ENCODE measurements at places on chromosomes 3 and 15.

GRCh38 chr3:43764471-43764870 lies 73.7 kb downstream of the ABHD5 start:
- no peak for DNase-seq

- DNase-seq = no peak
Measured at GRCh38 chr3:148005456-148005855, 596.3 kb downstream of the ZIC1 start.

- DNase-seq = no peak
Measured at GRCh38 chr3:15810702-15811101, 12.9 kb upstream of the ANKRD28 start.

DNA sequence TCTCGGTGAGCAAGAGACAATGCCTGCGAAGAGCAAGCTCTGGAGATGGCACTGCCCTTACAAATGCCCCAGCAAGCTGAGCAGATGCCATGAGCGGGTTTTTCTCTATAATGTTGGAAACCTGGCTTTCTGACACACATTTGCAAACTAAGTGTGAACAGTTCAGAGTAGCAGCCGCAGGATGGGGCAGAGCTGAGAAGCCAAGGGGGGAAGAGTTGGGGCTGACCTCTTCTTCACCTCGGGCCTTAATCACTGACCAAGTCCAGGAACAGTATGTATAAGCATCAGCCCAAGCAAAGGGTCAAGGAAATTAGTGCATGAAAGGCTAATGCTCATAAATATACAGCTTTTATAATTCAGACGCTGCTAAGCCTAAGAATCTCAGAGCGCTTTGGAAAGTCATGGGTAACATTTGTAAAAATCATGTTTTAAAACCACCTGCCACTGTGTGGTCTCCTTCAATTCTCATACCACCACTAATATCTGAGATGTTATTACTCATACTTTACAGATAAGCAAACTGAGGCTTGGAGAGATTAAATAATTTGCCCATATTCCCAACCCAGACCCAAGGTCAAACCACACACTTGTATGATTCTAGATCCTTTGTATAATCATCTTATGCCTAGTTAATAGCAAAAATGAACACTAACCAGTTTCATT lies 603.4 kb downstream of the FOXP1 start:
- DNase-seq = no peak

- DNase-seq = peak; percentile 48
Measured at GRCh38 chr15:75928680-75929608, 25.3 kb downstream of the FBXO22 start.

DNA sequence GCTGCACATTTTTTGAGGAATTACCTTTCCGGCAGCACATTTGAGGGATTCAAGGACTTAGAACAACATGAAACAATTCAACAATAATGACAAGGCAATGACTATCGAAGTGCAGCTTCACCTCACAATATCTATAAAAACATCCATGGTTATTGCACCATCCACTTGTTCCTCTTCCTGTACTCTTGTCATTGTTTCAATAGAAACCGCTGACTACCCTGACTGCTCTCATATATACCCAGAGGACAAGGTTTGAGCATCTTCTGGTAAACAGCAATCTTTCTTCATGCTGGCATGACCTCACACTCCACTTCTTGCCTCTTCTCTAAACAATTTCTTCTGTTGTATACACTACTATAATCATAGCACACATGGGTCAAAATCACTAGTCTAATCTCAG lies 864.9 kb downstream of the FHIT start:
- no peak for DNase-seq

GRCh38 chr3:138914870-138915502 lies 32.0 kb downstream of the FOXL2 start:
- DNase-seq = no peak

- peak; percentile 71 for DNase-seq
Measured at GRCh38 chr15:73305331-73306211, 63.2 kb downstream of the HCN4 start.

DNA sequence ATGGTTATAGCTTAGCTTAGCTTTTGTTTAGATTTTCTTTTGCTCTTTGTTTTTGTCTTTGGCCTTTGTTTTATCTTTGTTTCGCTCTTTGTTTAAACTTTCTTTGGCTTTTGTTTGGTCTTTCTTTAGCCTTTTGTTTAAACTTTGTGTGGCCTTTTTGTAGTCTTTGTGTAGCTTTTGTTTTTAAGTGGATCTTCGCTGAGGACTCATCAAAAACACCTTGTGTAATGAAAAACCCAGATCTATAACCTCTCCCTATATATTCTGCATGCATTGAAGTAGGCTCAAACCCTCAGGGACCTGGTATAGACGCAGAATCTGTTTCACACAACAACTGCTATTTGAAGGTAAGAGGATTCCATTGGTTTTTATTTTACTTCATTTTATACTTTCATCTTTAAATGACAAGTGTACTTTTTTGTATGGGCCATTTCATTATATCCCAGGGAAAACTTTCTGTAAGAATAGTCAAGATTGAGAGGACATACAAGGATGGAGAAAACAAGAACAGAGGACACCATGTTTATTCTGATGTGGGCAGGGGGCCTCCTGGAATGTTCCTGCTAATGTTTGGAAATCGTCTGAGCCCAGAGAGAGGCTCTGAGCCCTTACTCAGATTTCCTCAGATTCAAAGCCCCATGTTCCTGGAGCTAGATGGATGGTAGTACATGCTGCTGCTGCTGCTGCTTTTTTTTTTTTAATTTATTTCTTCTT lies at the start of gene MOBP:
Gene MOBP (plus strand): TSS at position 287 of the 714 bp plus-strand sequence. CDS start 34,390 bp downstream, outside the sequence.
- DNase-seq = no peak

DNA sequence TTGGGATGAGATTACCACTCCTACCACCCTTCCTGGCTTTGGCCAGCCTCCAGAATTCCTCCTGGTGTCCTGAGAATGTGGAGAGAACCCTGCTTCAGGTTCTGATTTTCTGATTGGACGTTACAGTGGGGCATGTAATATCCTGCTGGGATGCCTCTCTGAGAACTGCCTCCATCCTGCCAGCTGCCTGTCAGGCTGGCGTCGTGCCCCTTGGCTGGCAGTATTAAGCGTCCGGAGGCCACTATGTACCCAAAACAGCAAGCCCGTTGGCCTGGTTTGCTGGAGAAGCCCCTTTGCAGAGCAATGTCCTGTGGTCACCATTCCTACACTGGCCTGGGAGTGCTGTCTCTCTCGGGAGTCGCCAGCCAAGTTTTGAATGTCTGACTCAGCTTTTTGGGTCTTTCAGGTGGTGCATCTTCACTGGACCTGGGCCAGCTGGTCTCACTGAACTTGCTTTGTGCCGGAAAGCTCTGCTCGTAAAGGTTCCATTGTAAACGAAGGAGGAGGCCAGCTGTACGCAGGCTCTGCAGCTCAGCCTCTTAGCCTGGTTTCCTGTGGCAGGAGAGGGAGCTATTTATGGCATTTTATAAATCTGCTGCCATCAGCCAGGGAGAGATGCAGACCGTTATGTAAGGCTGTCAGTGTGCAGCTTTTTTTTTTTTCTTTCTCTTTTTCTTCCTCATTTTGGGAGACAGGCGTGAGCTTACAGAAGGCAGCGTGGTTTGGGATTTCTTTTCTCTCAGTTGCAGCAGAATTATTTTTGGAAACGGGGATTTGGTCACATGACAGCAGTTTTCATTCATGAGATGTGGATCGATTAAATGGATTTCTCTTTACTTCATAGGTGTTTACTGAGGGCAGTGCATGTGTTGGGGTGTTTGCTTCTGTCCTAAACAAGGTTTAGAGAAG lies 19.0 kb upstream of the TRAK1 start:
- peak; percentile 45 for DNase-seq

GRCh38 chr3:85483986-85484385 lies 525.2 kb downstream of the CADM2 start:
- no peak for DNase-seq

DNA sequence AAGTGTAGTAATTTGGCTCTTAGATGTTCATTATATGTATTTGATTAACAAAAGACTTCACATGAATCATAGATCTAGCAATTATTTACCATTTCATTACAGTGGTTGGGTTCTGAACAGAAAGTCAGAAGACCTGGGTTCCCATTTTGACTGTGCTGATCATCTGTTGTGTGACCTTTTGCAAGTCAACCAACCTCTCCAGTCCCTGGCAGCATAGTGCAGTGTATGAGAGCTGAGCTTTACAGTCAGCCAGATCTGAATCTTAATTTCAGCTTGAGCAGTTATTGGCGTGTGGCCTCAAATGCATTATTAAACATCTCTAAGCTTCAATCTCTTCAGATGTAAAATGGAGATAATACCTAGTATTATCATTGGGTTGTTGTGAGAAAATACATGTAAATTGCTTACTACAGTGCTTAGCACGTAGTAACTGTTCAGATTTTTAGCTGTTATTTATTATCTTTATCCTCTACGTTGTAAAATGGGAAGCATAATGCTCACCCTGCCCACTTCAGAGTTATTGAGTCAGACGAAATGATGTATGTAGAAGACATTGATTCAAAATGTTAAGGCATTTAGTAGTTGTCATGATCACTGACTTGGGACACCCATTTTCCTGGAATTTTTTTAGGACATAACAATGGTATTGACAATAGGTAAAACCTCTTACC lies 104.0 kb downstream of the KLHL25 start:
- no peak for DNase-seq

- no peak for DNase-seq
Measured at GRCh38 chr3:124823206-124823605, 64.0 kb downstream of the ITGB5 start.

- no peak for DNase-seq
Measured at GRCh38 chr3:69715204-69715603, 24.1 kb upstream of the MITF start.

DNA sequence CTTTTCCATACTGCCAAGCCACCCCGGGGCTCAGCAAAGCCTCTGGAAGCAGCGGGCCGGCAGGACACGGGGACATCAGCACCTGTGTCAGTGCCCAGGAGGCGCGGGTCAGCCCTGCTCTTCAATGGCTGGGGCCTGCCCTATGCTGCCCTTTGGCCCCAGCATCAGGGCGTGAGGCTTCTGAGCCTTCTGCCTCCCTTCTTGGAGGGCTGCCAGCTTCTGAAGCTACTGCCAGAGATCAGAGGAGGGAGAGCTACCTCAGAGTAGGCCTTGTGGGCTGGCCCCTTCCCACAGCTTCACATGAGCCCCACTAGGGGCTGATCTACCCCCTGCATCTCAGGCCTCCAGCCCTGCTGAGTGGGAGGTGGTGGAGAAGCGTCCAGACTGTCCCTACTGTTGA lies 13.0 kb upstream of the TMEM115 start:
- no peak for DNase-seq

DNA sequence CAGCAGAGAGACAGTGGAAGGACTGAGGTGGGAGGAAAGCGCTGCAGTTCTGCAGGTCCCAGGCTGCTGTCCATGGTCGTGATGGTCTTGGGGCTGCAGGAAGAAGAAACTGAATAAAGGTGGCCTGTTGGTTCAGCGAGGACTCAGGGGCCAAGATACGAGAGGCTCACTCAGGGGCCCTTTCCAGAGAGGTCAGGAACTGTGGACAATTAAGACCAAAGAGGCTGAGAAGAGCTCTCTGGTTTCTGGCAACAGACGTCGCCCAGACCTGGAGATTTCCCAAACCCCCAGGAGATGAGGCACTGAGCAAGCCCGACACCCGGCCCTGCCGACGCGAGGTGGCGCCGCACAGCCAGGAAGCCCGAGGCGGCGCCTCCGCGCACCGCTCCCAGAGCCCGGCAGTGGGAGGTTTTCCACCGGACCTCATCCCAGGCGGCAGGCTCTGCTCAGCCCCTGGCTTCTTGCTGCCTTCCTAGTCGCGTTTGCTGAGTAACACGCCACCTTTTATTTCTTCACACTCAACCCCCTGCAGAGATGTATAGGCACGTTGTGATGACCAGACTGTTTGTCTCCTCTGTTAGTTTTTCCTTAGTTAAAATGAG lies 56.4 kb upstream of the ARRDC4 start:
- DNase-seq = peak; percentile 90

GRCh38 chr15:89908226-89908625 lies 4.5 kb downstream of the ARPIN start:
- no peak for DNase-seq

- DNase-seq = no peak
Measured at GRCh38 chr3:153354641-153355040, 192.6 kb downstream of the RAP2B start.

DNA sequence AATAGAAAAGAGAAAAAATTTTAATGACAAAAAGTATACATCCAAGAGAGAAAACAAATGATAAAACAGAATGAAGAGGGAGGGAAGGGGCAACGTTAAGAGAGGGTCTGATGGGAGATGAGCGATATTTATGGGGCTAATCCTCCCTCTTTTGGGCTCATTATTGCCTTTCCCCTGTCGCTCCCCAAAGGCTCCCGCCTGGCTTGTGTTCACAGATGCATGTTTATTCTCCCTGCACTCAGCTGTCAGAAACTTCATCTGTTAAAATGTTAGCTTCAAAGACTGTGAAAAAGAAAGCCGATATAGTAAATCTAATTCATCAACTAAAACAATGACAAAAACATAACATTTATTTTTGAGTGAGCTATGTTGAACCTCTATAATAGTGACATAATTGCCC lies 74.3 kb downstream of the GABRB3 start:
- DNase-seq = no peak

- no peak for DNase-seq
Measured at GRCh38 chr3:190051641-190052040, 69.1 kb downstream of the P3H2 start.

DNA sequence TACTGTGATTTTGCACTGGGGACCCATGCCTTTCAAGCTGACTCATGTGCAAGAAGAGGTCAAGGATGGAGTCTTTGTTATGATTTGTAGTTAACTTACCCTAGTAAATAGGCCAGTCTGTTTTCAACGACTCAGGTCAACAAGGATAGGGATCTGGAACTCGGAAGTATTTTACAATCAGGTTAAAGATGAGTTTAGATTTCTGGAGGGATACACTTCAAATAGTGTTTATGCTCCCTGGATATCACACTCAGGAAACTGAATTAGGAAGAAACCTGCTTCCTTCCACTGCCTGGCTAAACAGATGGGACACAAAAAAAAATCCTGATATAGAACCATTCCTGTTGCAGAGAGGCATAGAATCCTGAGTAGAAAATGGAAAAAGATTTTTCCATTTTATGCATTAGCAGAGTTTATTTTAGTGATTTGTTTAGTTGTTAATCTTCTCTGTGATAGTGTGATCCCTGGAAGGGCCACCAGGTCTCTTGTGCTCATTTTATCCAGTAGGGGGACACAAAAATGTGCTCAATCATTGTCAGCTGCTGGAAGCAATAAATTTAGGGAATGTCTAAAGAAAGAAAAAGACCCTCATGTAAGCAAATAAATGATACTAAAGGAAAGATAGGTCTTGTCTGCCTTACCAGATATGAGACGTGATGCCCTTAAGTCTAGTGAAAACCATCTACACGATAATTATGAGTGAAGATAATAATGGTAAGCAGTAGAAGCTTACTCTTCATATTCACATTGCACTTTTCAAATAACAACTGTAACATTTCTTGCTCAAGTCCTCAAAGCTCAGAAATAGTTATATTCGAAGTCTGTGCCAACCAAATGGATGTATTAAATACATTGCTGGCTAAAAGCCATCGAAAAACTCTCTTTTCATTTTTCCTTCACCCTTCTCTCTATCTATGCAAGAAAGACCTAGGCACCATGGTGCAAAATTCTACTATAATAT lies 452.1 kb upstream of the KCNMB2 start:
- DNase-seq = no peak
